ENCODE measurements at places on chromosomes 16 and 17. TPM values are rescaled to one million over a fixed set of nuclear protein-coding genes. Genes with fewer than 3 reads are reported as not detected.

- no peaks in the 10 kb centered on the region for H3K4me1 ChIP-seq
- H3K27ac ChIP-seq, result no peak overlapping the region
- H3K4me3 ChIP-seq, result no peak overlapping the region
- no peaks in the 10 kb centered on the region for H3K36me3 ChIP-seq
- no peak for DNase-seq
Measured at GRCh38 chr16:77745972-77746371, 23.7 kb downstream of the NUDT7 start.

GRCh38 chr17:68172461-68172954, 75.3 kb upstream of the AMZ2 start:
- H3K36me3 ChIP-seq, result no peaks in the 10 kb centered on the region
- DNase-seq, result peak; percentile 61
- no peak overlapping the region for H3K27ac ChIP-seq
- H3K4me1 ChIP-seq, result peaks cover 31% of the 10 kb centered on the region
- peaks cover 6% of the 10 kb centered on the region for H3K27me3 ChIP-seq

DHRS13 gene
- 34.6 TPM for total RNA-seq

KCTD19 gene
- total RNA-seq, result 0.62 TPM

DNA sequence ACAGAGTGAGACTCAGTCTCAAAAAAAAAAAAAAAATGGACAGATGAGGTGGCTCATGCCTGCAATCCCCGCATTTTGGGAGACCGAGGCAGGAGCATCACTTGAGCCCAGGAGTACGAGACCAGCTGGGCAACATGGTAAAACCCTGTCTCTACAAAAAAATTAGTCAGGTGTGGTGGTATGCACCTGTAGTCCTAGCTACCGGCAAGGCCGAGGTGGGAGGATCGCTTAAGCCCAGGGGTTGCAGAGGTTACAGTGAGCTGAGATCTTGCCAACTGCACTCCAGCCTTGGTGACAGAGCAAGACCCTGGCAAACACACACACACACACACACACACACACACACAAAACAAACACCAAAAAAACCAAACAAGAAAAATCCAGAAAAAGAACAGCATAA, 7.7 kb upstream of the ENGASE start:
- H3K4me1 ChIP-seq, result peaks cover 5% of the 10 kb centered on the region
- DNase-seq, result no peak
- H3K36me3 ChIP-seq, result no peaks in the 10 kb centered on the region
- H3K4me3 ChIP-seq, result no peak overlapping the region

KRTAP3-1 gene
- not detected for total RNA-seq

- no peaks in the 10 kb centered on the region for H3K36me3 ChIP-seq
- H3K27me3 ChIP-seq, result peaks cover 5% of the 10 kb centered on the region
- no peak overlapping the region for H3K27ac ChIP-seq
- no peak for DNase-seq
- no peaks in the 10 kb centered on the region for H3K4me1 ChIP-seq
Measured at GRCh38 chr17:2563543-2563942, 29.9 kb upstream of the PAFAH1B1 start.

XYLT1 gene
- 20.1 TPM for total RNA-seq

GRCh38 chr17:65061646-65062045, 5.1 kb upstream of the GNA13 start:
- no peak overlapping the region for H3K27ac ChIP-seq
- no peaks in the 10 kb centered on the region for H3K36me3 ChIP-seq
- no peak overlapping the region for H3K4me3 ChIP-seq
- H3K27me3 ChIP-seq, result peaks cover 11% of the 10 kb centered on the region

SNAI3 gene
- 2.4 TPM for total RNA-seq

AATF gene
- total RNA-seq, result 110 TPM

HOXB1 gene
- total RNA-seq, result not detected

- no peak overlapping the region for H3K27ac ChIP-seq
- H3K27me3 ChIP-seq, result no peaks in the 10 kb centered on the region
- no peak for DNase-seq
- no peak overlapping the region for H3K4me3 ChIP-seq
- H3K36me3 ChIP-seq, result no peaks in the 10 kb centered on the region
Measured at GRCh38 chr17:12964840-12965239, 53.0 kb downstream of the ELAC2 start.

MYH1 gene
- total RNA-seq, result not detected

TAC4 gene
- total RNA-seq, result not detected

- H3K27me3 ChIP-seq, result peaks cover 10% of the 10 kb centered on the region
- H3K4me3 ChIP-seq, result no peak overlapping the region
- DNase-seq, result no peak
- H3K36me3 ChIP-seq, result no peaks in the 10 kb centered on the region
Measured at GRCh38 chr17:83133302-83134121, 54.1 kb downstream of the METRNL start.

DNA sequence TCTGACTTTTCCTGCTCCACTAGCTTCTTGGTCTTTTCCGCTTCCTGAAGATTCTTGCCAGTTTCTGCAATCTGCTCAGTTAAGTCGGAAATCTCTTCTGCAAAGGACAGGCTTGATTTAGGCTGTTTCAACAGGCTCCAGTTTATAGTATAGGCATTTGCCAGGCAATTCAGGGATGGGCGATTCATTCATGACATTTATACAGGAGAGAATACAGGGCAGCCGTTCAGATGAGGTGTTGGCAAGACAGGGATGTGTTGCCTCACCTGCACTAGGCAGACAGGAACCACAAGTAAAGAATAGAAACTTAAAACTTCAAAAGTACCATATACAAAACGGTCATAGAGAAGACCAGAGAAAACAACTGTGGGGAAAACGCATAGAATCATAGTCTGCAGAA, 61.7 kb downstream of the MYH13 start:
- no peak overlapping the region for H3K4me3 ChIP-seq
- no peak for DNase-seq
- H3K27me3 ChIP-seq, result peaks cover 2% of the 10 kb centered on the region
- no peaks in the 10 kb centered on the region for H3K36me3 ChIP-seq

DNA sequence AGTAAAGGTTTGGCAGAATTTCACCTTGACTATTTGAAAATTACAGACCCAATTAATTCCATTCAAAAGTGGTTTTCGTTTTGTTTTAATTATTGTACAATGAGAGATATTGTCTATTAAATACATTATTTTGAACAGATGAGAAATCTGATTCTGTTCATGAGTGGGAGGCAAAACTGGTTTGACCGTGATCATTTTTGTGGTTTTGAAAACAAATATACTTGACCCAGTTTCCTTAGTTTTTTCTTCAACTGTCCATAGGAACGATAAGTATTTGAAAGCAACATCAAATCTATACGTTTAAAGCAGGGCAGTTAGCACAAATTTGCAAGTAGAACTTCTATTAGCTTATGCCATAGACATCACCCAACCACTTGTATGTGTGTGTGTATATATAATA, 72.6 kb downstream of the CDK12 start:
- H3K27me3 ChIP-seq, result no peaks in the 10 kb centered on the region
- no peak for DNase-seq
- peaks cover 20% of the 10 kb centered on the region for H3K36me3 ChIP-seq
- H3K27ac ChIP-seq, result no peak overlapping the region
- no peak overlapping the region for H3K4me3 ChIP-seq

DNA sequence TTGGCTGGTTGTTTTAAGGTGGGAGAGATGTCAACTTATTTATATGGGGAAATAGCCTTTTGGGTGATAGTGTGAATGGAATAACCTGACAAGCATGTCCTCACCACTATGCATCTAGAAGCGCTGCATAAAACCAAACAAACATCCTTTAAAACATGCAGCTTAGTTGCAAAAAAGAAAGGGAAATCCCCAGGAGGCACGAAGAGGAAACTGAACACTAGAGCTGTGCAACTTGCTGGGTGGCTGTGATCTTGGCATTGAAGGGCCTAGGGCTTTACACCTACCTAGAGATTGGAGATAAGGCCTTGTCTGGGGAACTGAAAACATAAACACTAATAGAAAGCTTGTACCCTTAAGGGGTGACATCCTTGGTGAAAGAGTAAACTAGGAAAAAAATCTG, 7.3 kb downstream of the C16orf54 start:
- DNase-seq, result peak; percentile 58
- peak overlapping the region; percentile 62 for H3K27ac ChIP-seq
- H3K36me3 ChIP-seq, result peaks cover 26% of the 10 kb centered on the region
- H3K4me1 ChIP-seq, result peaks cover 66% of the 10 kb centered on the region

DNA sequence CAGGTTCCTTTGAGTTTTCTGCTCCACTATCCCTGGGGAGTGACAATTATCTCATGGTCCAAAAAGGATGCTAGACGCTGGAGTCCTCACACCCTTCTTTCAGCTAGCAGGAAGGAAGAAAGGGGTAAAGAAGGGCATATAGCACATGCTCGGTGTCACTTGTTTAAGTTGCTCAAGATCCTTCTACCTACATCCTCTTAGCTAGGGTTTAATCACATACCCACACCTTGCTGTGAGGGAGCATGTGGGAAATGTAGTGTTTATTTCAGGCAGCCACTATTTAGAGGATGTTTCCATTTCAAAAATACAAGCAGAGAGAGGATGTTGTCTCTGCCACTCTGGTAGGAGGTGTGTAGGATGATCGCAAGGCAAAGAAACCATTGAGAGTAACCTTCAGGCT, 4.5 kb downstream of the PRKCB start:
- no peak for DNase-seq
- H3K4me3 ChIP-seq, result peak overlapping the region; percentile 63
- H3K27me3 ChIP-seq, result peaks cover 4% of the 10 kb centered on the region
- peaks cover 52% of the 10 kb centered on the region for H3K36me3 ChIP-seq
- H3K4me1 ChIP-seq, result peaks cover 78% of the 10 kb centered on the region

SYCE1L gene
- 5.1 TPM for total RNA-seq

- no peak for DNase-seq
- no peaks in the 10 kb centered on the region for H3K27me3 ChIP-seq
- peaks cover 54% of the 10 kb centered on the region for H3K4me1 ChIP-seq
- H3K27ac ChIP-seq, result peak overlapping the region; percentile 29
- no peak overlapping the region for H3K4me3 ChIP-seq
- H3K36me3 ChIP-seq, result peaks cover 40% of the 10 kb centered on the region
Measured at GRCh38 chr17:78707016-78707415, 75.1 kb downstream of the CYTH1 start.

DNA sequence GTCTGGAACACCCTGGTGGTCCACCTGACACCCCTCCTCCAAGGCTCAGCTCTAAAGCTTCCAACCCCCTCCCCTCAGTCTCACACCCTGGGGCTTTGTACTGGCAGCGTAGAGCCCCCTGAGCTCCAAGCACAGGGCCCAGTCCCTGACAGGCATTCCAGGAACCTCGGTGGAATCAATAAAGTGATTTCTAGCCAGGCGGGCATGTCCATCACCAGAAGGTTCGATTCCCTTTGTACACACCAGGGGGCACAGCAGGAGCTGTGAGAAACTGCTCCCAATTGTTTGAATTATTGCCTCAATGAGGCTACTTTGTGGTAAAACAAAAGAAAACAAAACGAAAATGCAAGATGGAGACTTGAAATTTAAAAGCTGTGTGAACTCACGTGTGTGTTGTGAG, 51.8 kb downstream of the SMPD3 start:
- peaks cover 14% of the 10 kb centered on the region for H3K4me1 ChIP-seq
- H3K27me3 ChIP-seq, result peaks cover 25% of the 10 kb centered on the region
- H3K27ac ChIP-seq, result no peak overlapping the region
- H3K36me3 ChIP-seq, result peaks cover 1% of the 10 kb centered on the region
- DNase-seq, result peak; percentile 41
- H3K4me3 ChIP-seq, result no peak overlapping the region

DNA sequence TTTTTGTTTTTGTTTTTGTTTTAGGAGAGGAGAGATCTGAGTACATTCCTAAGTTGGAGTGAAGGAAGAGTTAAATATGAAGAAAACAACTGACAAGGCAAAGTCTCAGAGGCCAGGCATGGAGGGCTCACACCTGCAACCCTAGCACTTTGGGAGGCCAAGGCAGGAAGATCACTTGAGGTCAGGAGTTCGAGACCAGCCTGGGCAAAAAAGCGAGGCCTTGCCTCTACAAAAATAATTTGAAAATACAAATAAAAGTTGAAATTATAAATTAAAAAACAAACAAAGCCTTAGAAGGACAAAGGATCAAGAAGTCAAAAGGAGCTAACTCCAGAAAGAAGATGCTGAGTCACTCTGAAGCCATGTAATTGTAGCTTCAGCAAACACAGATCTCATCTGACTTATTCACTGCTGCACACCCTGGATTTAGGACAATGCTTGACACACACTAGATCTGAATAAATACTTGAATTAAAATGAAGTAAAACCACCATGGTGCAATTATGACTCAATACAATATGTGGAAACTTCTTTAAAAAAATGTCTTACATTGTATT, 9.1 kb downstream of the CEP20 start:
- H3K27me3 ChIP-seq, result no peaks in the 10 kb centered on the region
- H3K36me3 ChIP-seq, result peaks cover 36% of the 10 kb centered on the region
- no peak overlapping the region for H3K4me3 ChIP-seq
- no peak for DNase-seq

DNA sequence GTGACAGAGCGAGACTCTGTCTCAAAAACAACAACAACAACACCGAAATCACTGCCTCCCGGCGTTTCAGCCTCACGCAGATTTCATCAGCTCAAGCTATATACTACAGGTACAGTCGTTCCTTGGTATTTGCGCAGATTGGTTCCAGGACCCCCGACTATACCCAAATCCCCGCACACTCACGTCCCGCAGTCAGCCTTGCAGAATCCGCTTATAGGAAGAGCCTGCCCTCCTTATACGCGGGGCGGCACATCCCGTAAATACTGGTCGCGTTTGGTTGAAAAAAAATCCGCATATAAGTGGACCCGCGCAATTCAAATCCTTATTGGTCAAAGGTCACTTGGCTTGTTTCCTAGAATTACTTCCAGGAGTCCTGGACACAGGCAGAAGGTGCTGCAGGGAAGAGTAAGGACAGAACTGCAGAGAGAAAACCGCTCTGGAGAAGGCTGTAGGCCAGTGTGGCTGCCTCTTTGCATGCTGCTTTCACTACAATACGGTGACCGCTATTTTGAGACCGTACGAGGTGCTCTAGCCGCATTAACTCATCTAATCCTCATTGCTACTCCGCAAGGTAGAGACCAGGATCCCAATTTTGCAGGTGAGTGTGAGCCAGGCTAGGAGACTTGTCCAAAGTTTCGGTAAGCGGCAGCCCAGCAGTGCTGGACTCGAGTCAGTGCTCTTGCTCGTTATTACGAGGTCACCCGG, 718 bp downstream of the NDUFAB1 start:
- peaks cover 30% of the 10 kb centered on the region for H3K4me1 ChIP-seq
- H3K27me3 ChIP-seq, result no peaks in the 10 kb centered on the region
- peaks cover 16% of the 10 kb centered on the region for H3K36me3 ChIP-seq
- H3K4me3 ChIP-seq, result peak overlapping the region; percentile 88

ZFHX3 gene
- total RNA-seq, result 0.34 TPM

GRCh38 chr17:69375229-69375628, 39.3 kb upstream of the MAP2K6 start:
- no peaks in the 10 kb centered on the region for H3K36me3 ChIP-seq
- H3K4me1 ChIP-seq, result no peaks in the 10 kb centered on the region
- DNase-seq, result no peak
- H3K4me3 ChIP-seq, result no peak overlapping the region
- H3K27me3 ChIP-seq, result peaks cover 5% of the 10 kb centered on the region
- H3K27ac ChIP-seq, result no peak overlapping the region

GRCh38 chr16:19694989-19695388, 23.0 kb downstream of the KNOP1 start:
- no peaks in the 10 kb centered on the region for H3K27me3 ChIP-seq
- no peak overlapping the region for H3K27ac ChIP-seq
- H3K4me3 ChIP-seq, result no peak overlapping the region

DNA sequence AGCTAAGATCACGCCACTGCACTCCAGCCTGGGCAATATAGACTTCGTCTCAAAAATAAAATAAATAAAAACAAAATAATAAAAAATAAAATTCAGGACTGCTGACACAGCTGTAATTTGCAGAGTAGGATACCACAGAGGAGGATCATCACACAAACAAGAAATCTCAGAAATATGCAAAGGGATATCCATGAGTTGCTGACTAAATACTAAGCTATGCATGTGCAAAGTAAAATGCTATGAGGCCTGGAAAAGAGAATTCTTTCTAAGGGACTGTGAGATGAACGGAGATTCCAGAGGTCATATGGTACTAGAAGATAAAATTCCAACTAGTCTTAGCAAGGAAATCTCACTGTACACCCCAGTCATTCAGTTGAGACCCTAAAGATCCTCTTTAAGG, 74.8 kb downstream of the SLC39A11 start:
- no peaks in the 10 kb centered on the region for H3K27me3 ChIP-seq
- H3K27ac ChIP-seq, result no peak overlapping the region
- no peak for DNase-seq
- H3K4me1 ChIP-seq, result no peaks in the 10 kb centered on the region
